AG04450 (cell line): ENCODE measurements at places on chromosomes 13 and 19.

DNA sequence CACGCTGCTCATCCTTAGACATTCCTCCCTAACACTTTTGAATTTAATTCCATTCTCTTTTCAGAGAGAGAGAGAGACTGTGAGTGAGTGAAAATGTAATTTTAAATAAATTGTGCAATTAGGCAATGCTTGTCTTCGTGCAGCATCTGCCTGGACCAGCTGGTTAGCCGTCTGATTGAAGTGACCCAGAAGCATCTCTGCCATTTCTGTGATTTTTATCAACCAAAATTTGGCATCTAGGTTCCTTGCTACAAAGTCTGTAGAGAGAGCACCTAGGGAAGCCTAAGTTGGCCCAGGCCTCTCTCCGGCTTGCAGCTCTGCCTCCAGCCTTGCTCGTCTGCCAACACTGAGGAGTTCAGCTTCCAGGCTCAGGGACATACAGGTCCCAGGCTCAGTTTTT lies 138.6 kb upstream of the GPR12 start:
- no peak for DNase-seq

GRCh38 chr13:97445522-97446187 lies 11.7 kb downstream of the RAP2A start:
- DNase-seq: no peak

DNA sequence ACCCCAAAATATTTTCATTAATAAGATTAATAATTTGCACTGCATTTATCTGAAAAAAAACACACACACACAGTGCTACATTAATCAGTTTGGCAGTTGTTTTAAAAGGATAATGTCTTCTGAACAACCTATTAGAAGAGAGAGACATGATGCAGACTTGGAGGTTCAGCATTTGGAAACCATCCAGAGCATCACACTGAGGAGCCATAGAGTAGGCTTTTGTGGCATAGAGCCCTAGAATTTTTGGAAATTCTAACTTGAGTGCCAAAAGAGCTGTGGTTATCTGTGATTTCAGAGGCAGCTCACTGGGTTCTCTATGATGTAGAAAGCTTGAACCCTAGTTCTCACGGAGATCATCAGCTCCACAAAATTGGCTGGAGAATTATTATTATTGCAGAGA lies 90.2 kb downstream of the RFC3 start:
- DNase-seq: no peak

DNA sequence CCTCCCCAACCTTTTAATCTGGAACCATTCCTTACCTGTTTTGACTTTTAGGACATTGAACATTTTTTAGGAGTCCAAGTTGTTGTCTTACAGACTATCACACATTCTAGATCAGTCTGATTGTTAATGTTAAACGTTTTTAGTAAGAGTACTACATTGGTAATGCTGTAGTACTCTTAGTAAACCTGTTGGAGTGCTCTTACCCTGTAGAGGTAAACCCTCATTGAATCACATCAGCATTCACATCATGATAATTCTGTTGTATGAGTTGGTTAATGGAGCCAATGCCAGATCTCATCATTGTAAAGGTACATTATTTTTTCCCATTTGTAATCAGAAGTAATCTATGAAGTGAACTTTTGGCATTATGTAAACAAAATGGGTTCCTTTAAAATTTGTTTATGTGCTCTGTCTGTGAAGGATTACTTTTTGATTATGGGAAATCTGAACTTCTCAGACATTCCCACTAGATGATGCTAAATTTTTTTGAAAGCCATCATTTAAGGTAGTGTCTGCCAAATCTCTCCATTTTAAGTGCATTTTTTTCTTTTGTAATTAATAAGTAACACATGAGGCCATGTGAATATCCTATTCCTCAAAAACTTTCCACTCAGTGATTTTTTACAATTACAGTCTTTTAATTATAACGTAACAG lies 55.2 kb downstream of the VWA8 start:
- no peak for DNase-seq
